ENCODE measurements at places on chromosomes 5 and 9. TPM values are rescaled to one million over a fixed set of nuclear protein-coding genes. Genes with fewer than 3 reads are reported as not detected.
A peak's percentile ranks its signal among the peaks of the same experiment; 100 is the strongest.

Gene PCDHGA5
- 2.4 TPM for total RNA-seq

Gene C5orf46
- not detected for total RNA-seq

Gene LEAP2
- 2.9 TPM for total RNA-seq

Gene CER1
- 28.8 TPM for total RNA-seq

Gene NFIB
- total RNA-seq: 41.2 TPM

Gene SPINK13
- not detected for total RNA-seq

Gene ST8SIA4
- total RNA-seq: 0.35 TPM

Gene CORO2A
- total RNA-seq: 0.68 TPM

DNA sequence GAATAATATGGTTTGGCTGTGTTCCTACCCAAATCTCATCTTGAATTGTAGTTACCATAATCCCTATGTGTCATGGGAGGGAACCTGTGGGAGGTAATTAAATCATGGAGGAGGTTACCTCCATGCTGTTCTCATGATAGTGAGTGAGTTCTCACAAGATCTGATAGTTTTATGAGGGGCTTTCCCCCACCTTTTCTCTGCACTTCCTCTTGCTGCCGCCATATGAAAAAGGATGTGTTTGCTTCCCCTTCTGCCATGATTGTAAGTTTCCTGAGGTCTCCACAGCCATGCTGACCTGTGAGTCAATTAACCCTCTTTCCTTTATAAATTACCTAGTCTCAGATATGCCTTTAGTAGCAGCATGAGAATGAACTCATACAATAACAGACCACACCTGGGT is 63.7 kb upstream of the PRR16 start:
- no peaks in the 10 kb centered on the region for H3K36me3 ChIP-seq
- no peak for DNase-seq
- H3K4me1 ChIP-seq: peaks cover under 1% of the 10 kb centered on the region
- H3K27me3 ChIP-seq: no peaks in the 10 kb centered on the region
- H3K4me3 ChIP-seq: no peak overlapping the region

DNA sequence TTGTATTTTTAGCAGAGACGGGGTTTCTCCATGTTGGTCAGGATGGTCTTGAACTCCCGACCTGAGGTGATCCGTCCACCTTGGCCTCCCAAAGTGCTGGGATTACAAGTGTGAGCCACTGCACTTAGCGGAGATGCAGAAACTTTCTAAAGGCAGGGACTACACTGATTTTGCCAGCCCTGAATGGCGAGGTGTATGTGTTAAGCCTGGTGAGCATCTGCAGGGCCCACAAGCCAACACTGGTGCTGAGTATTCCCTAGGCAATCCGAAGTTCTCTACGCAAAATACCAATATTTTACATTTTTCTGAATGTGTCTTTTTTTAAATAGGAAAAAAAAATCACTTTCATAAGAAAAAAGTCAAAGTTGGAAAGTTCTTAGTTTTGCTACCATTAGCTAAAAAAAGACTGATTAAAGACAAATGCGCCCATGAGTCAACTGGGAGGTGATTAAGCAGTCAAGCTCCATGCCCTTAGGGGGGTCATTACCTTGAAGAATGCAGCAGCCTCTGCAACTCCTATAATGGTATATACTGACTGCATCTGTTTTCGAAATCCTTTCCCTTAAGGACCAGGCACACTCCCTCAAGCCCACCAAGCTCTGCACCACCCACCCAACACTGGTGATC is 502.8 kb downstream of the BNC2 start:
- no peaks in the 10 kb centered on the region for H3K4me1 ChIP-seq
- H3K4me3 ChIP-seq: no peak overlapping the region
- H3K27me3 ChIP-seq: no peaks in the 10 kb centered on the region
- no peak for DNase-seq

- no peaks in the 10 kb centered on the region for H3K27me3 ChIP-seq
- DNase-seq: peak; percentile 10
- peaks cover 11% of the 10 kb centered on the region for H3K4me1 ChIP-seq
- no peak overlapping the region for H3K27ac ChIP-seq
- H3K4me3 ChIP-seq: no peak overlapping the region
These were observed 315.5 kb downstream of the FER start for GRCh38 chr5:109063223-109063622.

- H3K4me1 ChIP-seq: no peaks in the 10 kb centered on the region
- no peak for DNase-seq
- no peak overlapping the region for H3K4me3 ChIP-seq
- H3K27me3 ChIP-seq: peaks cover 12% of the 10 kb centered on the region
These were observed 385.9 kb downstream of the ANXA1 start for GRCh38 chr9:73537561-73537960.

DNA sequence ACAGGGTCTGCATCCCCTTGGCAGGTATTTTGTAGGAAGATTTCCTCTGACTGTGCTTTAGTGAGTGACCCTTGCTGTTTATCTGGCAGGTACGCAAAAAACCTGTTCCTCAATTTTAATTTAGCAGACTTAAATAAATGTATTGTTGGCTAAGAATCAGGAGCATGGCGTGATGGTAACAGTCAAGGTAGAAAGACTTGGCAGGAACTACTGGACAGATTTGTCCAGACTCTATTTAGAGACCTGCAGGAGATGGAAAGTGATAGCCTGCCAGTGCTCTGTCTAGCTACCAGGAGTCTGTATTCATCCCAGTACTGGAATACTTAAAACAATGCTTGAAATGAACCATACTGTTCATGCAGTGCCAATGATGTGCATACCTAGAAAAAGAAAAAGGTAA is 78.8 kb upstream of the MAST4 start:
- H3K27me3 ChIP-seq: no peaks in the 10 kb centered on the region
- no peaks in the 10 kb centered on the region for H3K4me1 ChIP-seq
- no peak for DNase-seq
- H3K27ac ChIP-seq: no peak overlapping the region

- H3K4me1 ChIP-seq: no peaks in the 10 kb centered on the region
- no peaks in the 10 kb centered on the region for H3K27me3 ChIP-seq
- H3K4me3 ChIP-seq: no peak overlapping the region
- no peak overlapping the region for H3K27ac ChIP-seq
- H3K36me3 ChIP-seq: peaks cover 22% of the 10 kb centered on the region
- peak; percentile 11 for DNase-seq
These were observed 9.7 kb downstream of the RAD1 start for GRCh38 chr5:34905564-34905963.

- no peak overlapping the region for H3K4me3 ChIP-seq
- no peak for DNase-seq
- peaks cover 12% of the 10 kb centered on the region for H3K4me1 ChIP-seq
- no peaks in the 10 kb centered on the region for H3K27me3 ChIP-seq
These were observed 137.9 kb upstream of the BASP1 start for GRCh38 chr5:17079562-17079961.

- H3K27ac ChIP-seq: peak overlapping the region; percentile 98
- H3K4me1 ChIP-seq: peaks cover 15% of the 10 kb centered on the region
- no peaks in the 10 kb centered on the region for H3K27me3 ChIP-seq
- DNase-seq: no peak
- H3K36me3 ChIP-seq: peaks cover 12% of the 10 kb centered on the region
These were observed 1.6 kb downstream of the SREK1IP1 start for GRCh38 chr5:64766941-64767340.

DNA sequence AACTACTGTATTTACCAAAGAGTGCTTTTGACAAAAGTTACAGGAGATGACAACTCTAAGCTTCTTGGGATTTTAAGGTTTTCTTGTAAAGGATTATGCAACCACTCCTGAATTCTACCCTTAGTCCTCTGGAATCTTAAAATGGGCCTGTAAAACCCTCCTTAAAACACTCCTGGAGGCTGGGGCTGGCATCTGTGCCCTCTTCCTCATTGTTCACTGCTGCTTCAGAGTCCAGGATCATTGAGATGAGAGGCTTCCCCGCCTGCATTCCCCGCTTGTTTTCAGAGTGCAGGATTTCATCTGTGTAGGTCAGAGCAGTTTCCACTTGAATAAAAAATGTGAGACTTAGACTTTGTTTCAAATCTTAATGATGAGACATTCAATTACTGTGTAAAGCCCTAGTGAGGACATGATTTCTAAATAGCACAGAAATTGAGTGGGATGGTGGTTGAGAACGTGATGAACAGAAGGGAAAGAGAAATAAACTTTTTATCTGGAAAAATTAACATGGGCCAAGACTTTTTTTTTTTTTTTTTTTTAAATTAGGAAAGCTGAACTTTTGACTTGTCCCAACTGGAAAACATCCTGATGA is 40.4 kb downstream of the PCSK5 start:
- H3K4me3 ChIP-seq: no peak overlapping the region
- H3K36me3 ChIP-seq: no peaks in the 10 kb centered on the region
- peaks cover 11% of the 10 kb centered on the region for H3K27me3 ChIP-seq
- H3K27ac ChIP-seq: no peak overlapping the region
- H3K4me1 ChIP-seq: no peaks in the 10 kb centered on the region
- DNase-seq: no peak

GRCh38 chr5:160197341-160198144 is 31.8 kb upstream of the FABP6 start:
- no peaks in the 10 kb centered on the region for H3K36me3 ChIP-seq
- H3K4me1 ChIP-seq: peaks cover 31% of the 10 kb centered on the region
- H3K4me3 ChIP-seq: no peak overlapping the region

DNA sequence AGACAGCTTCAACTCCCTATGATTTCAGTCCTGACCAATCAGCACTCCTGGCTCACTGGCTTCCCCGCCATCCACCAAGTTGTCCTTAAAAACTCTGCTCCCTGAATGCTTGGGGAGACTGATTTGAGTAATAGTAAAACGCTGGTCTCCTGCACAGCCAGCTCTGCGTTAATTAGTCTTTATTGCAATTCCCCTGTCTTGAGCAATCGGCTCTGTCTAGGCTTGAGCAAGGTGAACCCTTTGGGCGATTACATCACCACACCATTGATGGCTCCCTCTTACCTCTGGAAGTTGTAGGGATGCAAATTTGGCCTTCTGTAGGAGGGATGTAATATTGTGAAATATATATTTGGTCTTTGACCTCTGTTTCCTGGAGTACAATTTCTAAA is 2.9 kb upstream of the SLC23A1 start:
- DNase-seq: no peak
- no peaks in the 10 kb centered on the region for H3K36me3 ChIP-seq
- H3K4me3 ChIP-seq: no peak overlapping the region
- no peaks in the 10 kb centered on the region for H3K27me3 ChIP-seq
- H3K27ac ChIP-seq: no peak overlapping the region

GRCh38 chr5:141663506-141663905 is 12.3 kb upstream of the FCHSD1 start:
- no peaks in the 10 kb centered on the region for H3K36me3 ChIP-seq
- no peak overlapping the region for H3K27ac ChIP-seq
- no peaks in the 10 kb centered on the region for H3K4me1 ChIP-seq

DNA sequence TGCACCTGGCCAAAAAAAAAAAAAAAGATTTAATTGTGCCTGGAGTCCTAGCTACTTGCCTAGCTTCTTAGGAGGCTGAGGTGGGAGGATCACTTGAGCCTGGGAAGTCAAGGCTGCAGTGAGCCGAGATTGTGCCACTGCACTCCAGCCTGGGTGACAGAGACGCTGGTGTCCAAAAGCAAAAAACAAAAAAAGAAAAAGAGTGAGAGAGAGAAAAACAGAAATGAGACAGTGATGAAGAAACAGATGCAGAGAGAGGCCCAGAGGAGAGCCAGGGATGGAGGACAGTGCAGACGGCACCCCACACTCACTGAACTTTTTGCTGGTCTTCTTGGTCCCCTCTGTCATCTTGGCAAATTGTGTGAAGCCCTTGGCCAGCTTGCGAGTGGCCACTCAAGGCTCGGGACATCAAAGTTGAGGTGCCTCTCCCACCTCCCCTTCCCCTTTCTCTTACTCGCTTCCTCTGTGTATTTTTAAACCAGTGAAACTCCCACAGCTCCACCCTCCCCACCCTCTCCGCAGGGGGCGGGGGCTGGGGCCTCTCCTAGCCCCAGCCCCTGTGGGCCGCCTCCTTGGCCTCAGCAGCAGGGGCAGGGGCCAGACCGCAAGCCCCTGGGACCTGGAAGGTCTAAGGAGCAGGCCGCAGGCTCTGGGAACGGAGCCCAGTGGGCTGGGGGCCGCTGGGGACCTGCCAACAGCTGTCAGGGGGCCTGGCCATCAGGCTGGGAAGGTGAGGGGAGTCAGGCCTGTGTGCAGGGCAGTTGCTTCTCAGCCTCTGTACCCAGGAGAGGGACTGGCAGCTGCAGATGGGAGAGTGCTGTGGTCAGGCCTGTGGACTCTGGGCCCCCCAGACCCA is at the start of gene SH2D3C:
Gene SH2D3C (minus strand): TSS at position 387 of the 856 bp plus-strand sequence. CDS start 39 bp downstream, at position 348.
- no peaks in the 10 kb centered on the region for H3K27me3 ChIP-seq
- no peak within 1 kb of the TSS for H3K27ac ChIP-seq
- no peaks in the 10 kb centered on the region for H3K4me1 ChIP-seq
- H3K36me3 ChIP-seq: no peaks in the 10 kb centered on the region
- DNase-seq: no peak

DNA sequence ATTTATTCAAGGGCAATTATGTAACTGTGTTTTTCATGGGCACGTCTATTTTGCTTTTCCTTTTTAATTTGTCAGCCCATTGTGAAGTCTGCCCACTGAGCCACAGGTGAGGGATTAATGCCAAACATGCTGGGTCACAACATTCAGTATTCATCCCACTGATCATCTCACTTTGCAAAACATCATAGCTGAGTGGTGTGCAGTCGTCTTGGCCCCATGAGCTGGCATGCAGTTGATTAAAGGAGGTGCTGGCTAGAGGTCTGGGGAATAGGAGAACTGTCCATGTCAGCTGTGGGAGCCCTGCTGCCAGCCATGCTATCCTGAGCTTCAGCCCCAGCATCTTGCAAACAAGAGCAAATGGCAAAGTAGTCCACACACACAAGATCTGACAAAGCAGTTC is 11.7 kb upstream of the ESM1 start:
- no peak for DNase-seq
- no peak overlapping the region for H3K27ac ChIP-seq
- H3K4me1 ChIP-seq: no peaks in the 10 kb centered on the region
- no peak overlapping the region for H3K4me3 ChIP-seq
- no peaks in the 10 kb centered on the region for H3K36me3 ChIP-seq

Measured in A673 (cell line).